ENCODE measurements at places on chromosomes 1 and 21.

GRCh38 chr1:196558411-196558810, 49.8 kb downstream of the KCNT2 start:
- DNase-seq, result no peak

DNA sequence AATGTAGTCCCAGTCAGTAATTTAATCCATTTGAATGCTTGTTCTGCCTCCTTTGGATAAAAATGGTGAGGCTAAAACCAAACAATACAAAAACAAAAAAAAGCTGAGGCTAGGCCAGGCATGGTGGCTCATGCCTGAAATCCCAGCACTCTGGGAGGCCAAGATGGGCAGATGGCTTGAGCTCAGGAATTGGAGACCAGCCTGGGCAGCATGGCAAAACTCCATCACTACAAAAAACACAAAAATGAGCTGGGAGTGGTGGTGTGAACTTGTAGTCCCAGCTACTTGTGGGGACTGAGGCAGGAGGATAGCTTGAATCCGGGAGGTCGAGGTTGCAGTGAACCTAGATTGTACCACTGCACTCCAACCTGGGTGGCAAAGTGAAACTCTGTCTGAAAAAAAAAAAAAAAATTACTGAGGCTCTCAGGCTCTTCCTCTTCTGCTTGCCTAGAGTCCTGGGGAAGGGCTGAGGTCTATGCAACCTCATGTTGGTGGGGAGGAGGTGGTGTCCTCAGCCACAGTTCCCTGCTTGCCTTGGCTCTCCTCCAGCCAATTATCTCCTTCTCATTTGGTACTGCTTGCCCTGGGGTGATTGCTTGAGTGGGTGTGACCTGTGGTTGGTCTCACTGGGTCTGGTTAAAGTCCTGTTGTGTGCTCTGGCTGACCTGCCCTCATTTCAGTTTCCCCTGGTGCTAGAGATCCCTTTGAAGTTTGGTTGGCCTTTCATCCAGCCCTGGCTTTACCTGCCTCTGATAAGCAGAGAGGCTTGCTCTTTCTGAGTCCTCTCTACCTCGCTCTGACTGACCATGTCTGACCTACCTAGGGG, 20.9 kb downstream of the S1PR1 start:
- DNase-seq, result no peak

GRCh38 chr1:36771660-36772284, 262.5 kb downstream of the GRIK3 start:
- no peak for DNase-seq

- no peak for DNase-seq
Observed at GRCh38 chr1:198001776-198002408, 84.7 kb downstream of the LHX9 start.

DNA sequence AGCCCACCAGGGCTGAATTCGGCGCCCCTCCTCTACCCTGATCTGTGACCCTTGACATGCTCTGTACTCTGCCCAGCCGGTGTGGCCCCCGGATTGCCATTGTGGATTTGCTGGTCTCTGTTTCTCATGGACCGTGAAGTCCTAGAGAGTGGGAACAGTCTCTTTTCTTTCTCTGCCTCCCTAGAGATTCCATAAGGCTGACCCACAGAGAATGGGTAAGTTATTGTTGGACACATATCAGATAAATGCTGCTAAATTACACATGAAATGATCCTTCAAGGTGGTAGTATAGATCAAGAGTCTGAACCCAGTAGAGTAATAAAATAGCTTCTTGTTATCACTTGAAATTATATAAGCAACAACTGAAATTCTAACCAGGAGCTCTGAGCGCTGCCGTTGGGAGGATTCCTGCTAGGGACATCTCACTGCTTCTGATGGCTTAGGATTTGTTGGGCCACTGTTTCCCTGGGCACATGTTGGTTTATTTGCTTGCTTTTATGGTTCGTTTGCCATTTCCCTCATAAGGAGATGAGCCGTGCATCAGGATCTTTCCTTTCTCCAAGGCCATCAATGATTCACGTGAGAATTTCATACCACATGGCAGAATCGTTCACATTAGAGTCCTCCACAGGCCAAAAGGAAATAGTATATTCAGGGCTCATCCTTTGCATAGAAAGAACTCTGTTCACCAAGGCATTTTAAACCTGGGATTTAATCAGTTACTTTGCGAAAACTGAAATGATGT, 111.9 kb downstream of the ZBTB18 start:
- no peak for DNase-seq

- no peak for DNase-seq
Observed at GRCh38 chr1:155077758-155078445, 735 bp upstream of the EFNA3 start.

GRCh38 chr1:168582688-168583336, 6.4 kb downstream of the XCL1 start:
- no peak for DNase-seq

DNA sequence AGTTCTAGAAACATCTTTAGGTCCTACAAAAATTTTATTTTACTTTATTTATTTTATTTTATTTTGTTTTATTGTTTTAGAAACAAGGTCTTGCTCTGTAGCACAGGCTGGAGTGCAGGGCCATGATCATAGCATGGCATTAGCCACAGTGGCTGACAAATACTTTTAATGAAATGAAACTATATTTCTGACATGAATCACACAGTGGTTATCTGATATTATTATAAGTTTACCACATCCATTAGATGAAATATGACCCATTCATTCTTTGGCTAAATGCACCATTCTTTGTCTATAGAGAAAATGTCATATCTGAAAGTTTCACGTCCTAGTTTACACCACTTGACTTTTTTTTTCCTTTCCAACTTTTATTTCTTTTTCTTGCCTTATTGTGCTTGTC, 613.4 kb upstream of the ADAMTS5 start:
- DNase-seq, result no peak

DNA sequence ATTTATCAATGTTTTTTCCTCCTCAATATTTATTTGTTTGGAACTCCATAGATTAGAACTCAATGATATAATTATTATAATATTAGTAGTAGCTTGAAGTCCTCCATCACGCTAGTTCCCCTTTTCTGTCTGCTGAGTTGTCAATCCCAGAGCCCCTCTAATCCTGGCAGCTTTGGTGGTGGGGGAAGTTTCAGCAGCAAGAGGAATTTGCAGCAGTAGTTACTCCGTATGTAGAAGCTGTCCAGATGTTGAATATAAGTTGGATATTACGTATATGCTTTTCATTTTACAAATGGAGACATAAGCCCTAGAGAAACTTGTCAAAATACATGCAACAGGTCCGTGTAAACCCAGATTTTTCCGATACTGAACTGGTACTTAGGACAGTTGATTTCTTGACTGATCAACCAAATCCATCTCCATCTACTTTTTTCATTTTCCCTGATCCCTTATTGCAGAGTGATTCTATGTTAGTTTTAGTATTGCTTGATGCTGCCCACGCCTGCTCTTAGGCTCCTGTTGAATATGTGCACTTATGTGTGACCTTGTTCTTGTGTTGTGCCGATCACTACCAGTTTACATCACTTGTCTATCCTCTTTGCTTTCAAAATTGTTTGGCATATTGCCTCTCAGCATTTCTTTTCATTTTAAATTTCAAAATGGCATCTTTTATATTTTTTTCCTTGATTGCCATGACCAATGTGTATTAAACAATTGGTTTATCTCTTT, 28.1 kb downstream of the SMAP2 start:
- DNase-seq, result no peak

DNA sequence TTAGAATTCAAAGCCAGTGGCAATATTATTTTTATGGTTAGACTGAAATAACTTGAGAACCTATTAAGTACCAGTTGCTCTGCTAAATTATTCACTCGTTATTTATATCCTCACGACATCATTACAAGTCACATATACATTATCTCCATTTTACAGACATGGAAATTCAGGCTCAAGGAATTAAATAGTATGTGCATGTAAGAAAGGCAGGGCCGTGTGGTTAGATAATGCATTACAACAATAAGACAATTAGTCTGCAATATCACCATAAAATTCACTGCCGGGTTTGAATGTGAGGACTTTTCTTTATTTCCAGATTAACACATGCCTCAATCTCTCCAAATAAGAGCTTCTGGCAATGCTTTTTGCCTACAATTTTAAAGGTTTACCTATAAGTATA, 523.4 kb downstream of the PTBP2 start:
- DNase-seq, result no peak

DNA sequence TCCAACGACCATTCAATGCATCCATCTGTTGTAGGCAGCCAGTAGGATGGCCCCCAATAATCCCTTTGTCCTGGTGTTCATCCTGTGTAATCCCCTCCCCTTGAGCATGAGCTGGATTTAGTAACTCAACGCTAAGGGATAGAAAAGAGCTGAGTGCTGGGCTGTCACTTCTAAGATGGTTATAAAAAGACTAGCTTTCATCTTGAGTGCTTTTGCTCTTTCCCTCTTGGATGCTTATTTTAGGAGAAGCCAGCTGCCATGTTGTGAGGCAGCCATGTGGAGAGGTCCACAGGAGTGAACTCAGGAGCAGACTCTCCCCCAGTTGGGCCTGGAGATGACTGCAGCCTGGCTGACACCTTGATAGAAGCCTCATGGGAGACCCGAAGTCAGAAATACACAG, 401.5 kb downstream of the VAV3 start:
- DNase-seq, result no peak

- no peak for DNase-seq
Observed at GRCh38 chr1:42747125-42747524, 7.1 kb upstream of the CLDN19 start.

- no peak for DNase-seq
Observed at GRCh38 chr21:32249511-32250280, 29.2 kb downstream of the MIS18A start.

- no peak for DNase-seq
Observed at GRCh38 chr1:22471078-22471477, 19.4 kb downstream of the ZBTB40 start.

GRCh38 chr21:15534450-15534886, 195.3 kb upstream of the USP25 start:
- DNase-seq, result no peak

DNA sequence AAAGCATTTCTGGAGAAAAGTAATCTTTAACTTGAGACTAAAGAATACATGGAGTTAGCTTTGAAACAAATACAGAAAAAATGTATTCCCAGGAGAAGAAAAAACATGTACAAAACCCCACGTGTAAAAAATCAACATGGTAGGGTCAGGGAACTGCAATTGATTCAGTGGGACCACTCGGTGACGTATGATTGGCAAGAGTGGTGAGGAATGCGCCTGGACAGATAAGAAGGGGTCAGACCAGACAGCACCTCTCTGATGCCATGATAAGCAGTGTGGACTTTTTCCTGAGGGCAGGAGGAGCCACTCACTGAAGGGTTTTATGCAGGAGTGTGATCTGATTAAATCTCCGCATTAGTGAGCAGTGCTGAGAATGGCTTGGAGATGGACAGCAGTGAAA, 142.5 kb downstream of the DAB1 start:
- DNase-seq, result no peak

- DNase-seq, result no peak
Observed at GRCh38 chr1:26999440-26999987, 6.0 kb downstream of the TRNP1 start.

DNA sequence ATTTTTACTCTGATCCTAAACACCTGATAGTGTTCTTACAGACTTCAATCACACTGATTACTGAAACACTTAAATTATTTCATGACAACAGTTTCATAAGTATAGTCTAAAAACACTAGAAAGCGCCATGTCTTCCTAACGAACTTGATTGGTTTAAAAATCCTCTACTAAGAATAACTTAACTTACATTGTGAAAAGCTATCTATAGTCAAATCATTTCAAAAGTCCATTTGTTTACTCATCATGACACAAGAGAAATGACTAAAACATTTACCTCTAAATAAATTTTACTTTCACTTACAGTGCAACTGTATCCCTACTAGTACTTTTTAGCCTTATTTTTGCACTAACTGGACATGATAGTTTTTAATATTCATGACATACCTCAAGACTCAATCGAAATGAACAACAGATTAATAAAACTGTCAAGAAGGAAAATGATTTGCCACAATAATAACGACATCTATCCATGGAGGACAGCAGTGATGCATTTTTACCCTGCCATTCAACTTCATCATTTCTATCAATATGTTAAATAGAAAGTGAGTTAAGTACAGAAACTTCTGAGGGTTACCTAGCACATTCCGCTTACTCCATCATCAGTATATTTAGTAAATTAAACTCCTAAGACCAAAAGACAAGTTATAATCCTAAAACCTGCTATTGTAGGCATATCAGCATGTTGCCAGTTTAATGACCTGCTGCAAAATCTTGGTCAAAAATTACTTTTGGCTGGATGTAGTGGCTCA, 38.4 kb downstream of the AHCTF1 start:
- DNase-seq, result no peak

GRCh38 chr1:235802573-235803346, 63.9 kb downstream of the LYST start:
- DNase-seq, result no peak

DNA sequence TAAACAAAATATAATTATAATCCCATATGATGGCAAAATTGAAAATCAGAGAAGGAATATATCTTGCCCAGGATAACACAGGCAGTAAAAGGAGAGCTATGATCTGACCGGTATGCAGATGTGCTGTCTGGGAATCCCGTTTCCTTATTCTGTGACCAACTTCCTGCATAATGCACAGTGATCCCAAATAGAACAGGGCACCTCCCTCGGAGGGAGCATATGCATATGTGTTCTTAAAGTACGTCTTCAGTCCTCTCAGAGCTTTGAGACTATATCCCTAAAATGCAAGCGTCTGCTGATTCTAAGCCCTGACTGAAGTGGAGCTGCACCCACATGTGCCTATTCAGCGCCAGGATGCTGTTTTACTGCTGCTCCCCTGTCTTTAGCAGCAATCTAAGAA, 366.1 kb upstream of the PTBP2 start:
- no peak for DNase-seq

- DNase-seq, result peak; percentile 30
Observed at GRCh38 chr1:9426291-9426711, 113.0 kb upstream of the SLC25A33 start.

- no peak for DNase-seq
Observed at GRCh38 chr1:201212461-201213055, 21.9 kb downstream of the IGFN1 start.

- no peak for DNase-seq
Observed at GRCh38 chr1:225477296-225477911, 49.6 kb upstream of the LBR start.

DNA sequence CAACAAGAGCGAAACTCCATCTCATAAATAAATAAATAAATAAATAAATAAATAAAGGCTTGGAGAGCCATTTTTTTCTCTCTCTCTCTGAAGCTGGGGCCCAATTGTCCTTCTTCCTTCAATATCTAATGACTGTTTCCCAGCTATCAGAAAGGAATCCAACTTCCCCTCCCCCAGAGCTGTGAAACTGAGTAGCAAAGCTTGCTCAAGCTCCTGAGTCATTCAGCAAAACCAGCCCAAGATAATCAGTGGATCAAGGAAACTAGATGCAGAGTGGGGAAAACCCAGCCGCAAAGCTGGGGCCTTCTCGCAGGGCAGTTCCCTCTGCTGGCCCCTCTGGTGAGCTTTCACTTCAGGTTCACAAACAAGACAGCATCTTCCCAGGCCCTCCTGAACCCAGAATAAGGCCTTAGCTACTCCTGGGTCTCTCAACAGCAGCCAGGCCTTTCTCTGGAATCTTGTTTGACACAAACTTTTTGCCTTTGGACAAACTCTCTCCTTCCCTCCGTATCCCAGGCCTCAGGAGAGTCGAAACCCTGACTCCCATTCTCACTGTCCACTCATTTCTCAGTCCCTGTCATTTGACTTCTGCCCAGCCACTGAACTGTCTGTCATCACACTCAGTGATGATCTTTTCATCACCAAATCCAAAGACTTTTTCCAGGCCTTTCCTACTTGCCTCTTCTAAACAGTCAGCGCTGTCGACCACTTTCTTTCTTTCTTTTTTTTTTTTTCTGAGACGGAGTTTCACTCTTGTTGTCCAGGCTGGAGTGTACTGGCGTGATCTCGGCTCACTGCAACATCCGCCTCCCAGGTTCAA, 18.0 kb upstream of the PTP4A2 start:
- DNase-seq, result peak; percentile 67

GRCh38 chr1:92951141-92951582, 10.1 kb downstream of the DIPK1A start:
- DNase-seq, result no peak

Measured in stimulated activated CD4-positive, alpha-beta T cell treated with anti-CD3 and anti-CD28 coated beads, Interleukin-12 subunit alpha, Interleukin-12 subunit beta, amount 100 ng/mL, for 24 hours (primary cell).